Renal pelvis (tissue), 12 donors: ENCODE measurements at places on chromosomes 2 and 18. TPM values are rescaled to one million over a fixed set of nuclear protein-coding genes. Genes with fewer than 3 reads are reported as not detected.

- no peak for DNase-seq
These were observed 21.9 kb upstream of the ROCK2 start for GRCh38 chr2:11366326-11366741.

DNA sequence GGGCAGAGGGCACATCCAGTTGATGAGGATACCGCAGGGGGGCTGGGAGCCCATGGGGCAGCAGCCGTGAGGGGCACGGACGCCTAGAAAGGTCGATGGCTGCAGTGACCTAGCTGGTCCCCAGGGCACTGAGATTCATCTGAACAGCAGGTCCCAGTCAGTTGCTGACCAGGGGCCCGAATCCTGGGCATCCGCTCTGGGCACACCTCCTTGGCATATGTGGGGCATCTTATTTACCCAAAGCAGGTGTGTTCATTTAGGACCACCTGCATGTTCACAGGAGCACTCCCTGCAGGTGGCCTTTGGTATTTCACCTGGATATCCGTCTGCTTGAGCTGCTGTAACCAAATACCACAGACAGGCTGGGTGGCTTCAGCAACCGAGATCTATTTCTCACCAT is 72.0 kb upstream of the ODC1 start:
- no peak for DNase-seq

UBXN4 gene
- 133 TPM for polyA plus RNA-seq

ASAP2 gene
- 53.4 TPM for polyA plus RNA-seq

GRCh38 chr2:207409517-207409916 is 120.2 kb upstream of the CREB1 start:
- no peak for DNase-seq

DNA sequence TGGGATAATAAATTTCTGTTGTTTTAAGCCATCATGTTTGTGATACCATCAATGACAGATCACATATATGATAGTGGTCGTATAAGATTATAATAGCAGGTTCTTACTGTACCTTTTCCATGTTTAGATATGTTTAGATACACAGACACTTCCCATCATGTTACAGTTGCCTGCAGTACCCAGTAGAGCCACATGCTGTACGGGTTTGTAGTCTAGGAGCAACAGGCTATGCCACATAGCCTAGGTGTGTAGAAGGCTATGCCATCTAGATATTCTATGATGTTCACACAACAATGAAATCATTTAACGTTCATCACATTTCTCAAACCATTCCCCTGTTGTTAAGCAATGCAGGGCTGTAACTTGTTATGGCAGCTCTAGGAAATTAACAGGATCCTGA is 132.9 kb upstream of the SH3BP4 start:
- DNase-seq = no peak

DNA sequence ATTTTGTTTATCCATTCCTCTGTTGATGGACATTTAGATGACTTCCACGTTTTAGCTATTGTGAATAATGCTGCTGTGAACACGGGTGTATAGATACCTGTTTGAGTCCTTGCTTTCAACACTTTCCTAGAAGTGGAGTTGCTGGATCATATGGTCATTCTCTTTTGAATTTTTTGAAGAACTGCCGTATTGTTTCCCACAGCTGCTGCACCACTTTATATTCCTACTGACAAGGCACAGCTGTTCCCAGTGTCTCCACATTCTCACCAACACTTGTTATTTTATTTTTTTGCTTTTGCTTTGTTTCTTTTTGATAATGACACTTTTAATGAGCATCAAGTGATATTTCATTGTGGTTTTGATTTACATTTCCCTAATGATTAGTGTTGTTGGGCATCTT is 41.4 kb upstream of the KCNJ13 start:
- no peak for DNase-seq

RETSAT gene
- polyA plus RNA-seq = 24.4 TPM

ZNF516 gene
- 42.6 TPM for polyA plus RNA-seq

DNA sequence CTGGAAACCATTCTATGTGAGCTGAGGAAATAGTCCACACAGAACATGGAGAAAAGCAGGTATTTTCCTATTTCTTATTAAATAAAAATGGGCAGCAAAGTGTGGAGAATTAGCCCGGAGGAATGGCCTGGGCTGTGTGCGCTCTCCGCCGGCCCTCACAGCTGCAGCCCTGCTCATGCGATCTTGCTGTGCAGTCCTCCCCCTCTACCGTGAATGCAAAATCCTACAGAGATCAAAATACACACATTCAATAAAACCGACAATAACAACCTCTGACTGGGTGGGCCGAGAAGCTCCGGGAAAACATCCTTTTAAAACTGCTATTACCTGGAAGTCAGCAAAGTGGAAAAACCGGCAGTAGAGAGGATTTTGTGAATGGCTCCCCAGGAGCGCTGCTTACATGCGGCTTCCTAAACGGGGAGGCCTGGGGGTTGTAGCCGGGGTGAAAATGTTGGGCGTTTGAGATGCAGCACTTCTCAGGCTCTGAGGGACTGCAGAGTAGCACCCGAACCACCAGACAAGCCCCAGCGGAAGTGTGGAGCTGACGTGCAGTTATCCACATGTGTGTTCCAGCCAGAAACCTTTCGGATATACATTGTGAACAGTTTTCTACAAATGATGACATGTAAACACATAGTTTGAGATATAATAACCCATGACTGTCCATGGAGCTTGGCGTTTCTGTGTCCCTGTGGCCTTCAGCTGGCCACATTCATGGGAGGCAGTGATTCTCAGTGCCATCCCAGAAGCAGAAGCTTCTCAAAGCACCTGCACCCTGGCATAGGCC is 94.2 kb upstream of the ALKAL2 start:
- DNase-seq = no peak

PLCL1 gene
- 13.9 TPM for polyA plus RNA-seq

DNA sequence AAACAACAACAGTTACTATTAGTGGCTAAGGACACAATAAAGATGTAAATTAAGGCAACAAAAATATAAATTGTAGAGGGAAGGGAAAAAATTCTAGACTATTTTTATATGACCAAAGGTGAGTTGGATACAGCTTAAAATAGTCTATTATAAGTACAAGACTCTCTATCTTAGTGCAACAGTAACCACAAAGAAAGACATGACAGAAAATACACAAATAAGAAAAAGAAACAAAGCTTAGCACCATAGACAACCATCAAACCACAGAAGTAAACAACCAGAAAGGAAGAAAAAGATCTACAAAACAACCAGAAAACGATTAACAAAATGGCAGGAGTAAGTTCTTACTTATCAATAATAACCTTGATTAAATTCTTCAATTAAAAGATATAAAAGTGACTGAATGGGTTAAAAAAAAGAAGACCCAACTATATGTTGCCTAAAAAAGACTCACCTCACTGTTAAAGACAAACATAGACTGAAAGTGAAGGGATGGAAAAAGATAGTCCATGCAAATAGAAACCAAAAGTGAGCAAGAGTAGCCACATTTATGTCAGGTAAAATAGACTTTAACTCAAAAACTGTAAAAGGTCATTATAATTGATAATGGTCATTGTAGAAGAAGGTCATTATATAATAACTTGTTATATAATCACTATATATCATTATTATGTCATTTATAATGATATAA is 62.5 kb downstream of the USP40 start:
- no peak for DNase-seq

- DNase-seq = no peak
These were observed 47.7 kb upstream of the SELENOI start for GRCh38 chr2:26298286-26298637.

- no peak for DNase-seq
These were observed 322.7 kb downstream of the NOL4 start for GRCh38 chr18:33901894-33902512.

POTEJ gene
- not detected for polyA plus RNA-seq

DNA sequence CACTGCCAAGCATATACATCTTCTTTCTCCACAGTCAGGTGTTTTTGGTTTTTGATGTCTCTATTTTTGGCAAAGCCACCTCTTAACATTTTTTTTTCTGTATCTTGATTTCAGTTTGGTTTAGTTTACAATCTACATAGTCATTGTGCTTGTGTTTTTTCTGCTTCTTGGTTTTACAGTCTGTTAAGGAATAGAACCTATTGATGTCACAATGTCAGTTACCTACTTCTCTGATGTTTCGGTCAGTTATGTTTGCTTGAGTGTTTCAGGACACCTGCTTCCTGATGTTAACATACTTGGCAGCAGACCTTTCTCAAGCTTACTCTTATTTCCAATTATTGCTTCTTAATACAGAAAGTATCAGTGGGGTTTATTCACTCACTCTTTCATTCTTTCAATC is 253.3 kb downstream of the SPAG16 start:
- DNase-seq = no peak

CD207 gene
- not detected for polyA plus RNA-seq

- DNase-seq = no peak
These were observed 127.9 kb downstream of the ANKRD44 start for GRCh38 chr2:197182668-197183067.

DNA sequence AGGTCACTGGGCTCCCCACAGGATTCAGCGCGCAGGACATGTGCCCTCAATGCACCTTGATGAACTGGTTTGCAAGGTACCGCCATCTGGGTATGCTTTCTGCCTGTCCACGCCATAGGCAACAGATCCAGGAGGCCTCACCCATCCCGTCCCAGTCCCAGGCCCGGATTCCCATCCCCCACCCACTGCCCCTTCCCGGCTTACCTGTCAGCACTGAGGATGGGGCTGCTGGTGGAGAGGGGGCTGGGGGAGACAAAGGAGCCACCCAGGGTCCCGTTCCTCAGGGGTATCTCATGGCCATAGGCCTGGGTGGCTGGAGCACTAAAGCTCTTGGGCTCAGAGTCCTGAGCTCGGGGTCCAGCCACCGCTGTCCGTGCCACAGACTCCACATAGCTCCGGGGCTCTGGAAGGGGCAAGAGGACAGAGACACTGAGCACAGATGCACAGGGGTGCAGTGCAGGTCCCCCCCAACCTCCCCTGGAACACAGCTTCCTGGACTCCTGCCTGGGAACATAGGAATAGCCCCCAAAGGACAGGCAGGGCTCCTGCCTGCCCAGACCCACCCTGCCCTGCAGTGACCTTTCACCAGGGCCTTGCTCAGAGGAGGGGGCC is 181.2 kb downstream of the TNS1 start:
- no peak for DNase-seq

ANKRD62 gene
- polyA plus RNA-seq = 0.03 TPM

- no peak for DNase-seq
These were observed 132.9 kb downstream of the MYO5B start for GRCh38 chr18:50061876-50062517.

GRCh38 chr2:178395941-178396570 is 54.9 kb downstream of the PRKRA start:
- no peak for DNase-seq

DNA sequence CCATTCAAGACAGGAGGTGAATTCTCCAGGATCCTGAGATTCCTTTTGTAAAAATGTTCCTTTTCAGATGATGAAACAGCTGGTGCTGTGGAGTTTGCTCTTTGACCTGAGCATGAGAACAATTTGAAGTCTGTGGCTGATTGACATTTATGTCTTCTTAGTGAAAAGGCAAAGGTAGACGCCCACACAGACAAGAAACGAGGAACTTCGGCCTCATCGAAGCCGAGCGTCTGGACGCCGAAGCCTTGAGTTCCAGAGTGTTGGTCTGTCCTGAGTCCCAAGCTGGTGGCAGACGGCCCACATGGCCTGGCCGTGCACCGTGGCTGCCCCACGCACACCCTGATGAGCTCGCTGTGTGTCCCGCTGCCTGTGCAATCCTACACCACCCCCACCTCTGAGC is 20.7 kb upstream of the SNTG2 start:
- no peak for DNase-seq

GRCh38 chr2:229176136-229176535 is 95.0 kb downstream of the PID1 start:
- no peak for DNase-seq

GLI2 gene
- polyA plus RNA-seq = 13.4 TPM

GRB14 gene
- 55.2 TPM for polyA plus RNA-seq

DNA sequence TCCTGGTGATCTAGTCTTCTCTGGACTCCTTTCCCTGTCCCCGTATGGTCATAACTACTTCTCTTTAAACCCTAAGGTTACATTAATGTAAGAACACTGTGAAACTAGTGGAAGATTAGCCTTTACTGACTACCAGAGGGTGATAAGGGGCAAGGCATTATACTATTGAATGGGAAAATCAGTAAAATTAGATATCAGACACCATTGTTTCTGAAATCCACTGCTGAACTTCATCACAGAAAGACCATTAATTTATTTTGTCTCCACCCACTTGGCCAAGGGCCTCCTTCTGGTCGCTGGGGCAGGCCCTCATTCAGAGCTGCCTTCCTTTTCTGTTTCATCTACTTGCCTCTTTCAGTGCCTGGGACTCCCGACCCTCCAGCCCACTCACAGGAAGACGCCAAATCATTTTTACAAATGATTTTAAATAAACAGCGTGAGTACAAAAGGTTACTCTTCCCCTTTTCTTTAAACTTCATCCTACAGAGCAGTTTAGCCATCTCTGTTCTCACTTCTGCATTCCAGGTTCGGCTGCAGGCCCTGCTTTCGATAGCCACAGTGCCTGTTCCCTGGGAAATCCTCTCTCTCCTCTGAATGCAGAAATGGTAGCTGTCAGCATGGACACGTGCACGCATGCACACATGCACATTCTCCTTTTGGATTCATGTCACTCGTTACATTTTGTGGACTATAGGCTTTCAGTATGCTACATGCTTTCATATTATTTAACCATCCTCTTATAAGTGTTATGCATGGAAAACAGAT is 70.3 kb upstream of the DOCK10 start:
- no peak for DNase-seq

DNA sequence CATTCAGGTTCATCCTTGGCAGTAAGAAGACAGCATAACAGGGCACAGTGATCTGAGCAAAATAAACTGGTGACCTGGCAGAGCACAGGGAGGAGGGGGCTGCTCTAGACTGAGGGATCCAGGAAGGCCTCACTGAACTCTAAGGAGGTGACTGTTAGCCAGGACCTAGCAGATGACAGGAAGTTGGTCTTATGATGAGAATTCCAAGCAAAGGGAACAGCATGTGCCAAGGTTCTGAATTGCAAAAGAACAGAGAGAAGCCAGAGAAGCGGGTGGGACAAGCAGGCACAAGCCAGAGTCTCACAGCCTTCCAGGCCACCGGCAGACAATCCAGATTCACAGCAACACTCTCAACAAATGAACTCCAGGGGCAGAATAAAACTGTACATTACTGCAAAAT is 152.7 kb upstream of the PTPRM start:
- DNase-seq = no peak

GRCh38 chr2:206657087-206657486 is 14.8 kb downstream of the FAM237A start:
- DNase-seq = no peak

- DNase-seq = no peak
These were observed 541.0 kb upstream of the ZEB2 start for GRCh38 chr2:145060876-145061275.

- no peak for DNase-seq
These were observed 453 bp upstream of the ANTXR1 start for GRCh38 chr2:69012310-69013141.

DNA sequence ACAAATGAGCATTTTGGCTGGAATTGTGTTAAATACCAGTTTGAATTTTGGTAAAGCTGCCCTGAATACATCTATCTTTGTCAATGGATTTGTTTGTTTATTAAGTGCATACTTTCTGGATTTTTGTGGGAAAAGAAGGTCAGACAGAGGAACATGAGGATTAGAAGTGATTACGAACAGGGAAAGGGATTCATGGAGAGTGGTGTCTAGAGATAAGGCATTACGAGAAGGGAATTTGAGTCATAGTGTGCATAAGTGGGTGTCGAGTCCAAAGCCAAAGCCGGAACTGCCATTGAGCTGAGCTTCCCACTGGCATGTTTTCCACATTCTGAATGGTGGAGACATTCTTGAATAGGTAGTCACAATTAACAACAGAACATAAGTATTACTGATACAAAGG is 68.9 kb upstream of the EFEMP1 start:
- no peak for DNase-seq

GRCh38 chr2:186927185-186927866 is 78.4 kb upstream of the ZSWIM2 start:
- no peak for DNase-seq
